ENCODE measurements at places on chromosomes 12 and 14. TPM values are rescaled to one million over a fixed set of nuclear protein-coding genes. Genes with fewer than 3 reads are reported as not detected.

Gene CD69
- total RNA-seq: 1.7 TPM

Gene MUCL1
- total RNA-seq: not detected

DNA sequence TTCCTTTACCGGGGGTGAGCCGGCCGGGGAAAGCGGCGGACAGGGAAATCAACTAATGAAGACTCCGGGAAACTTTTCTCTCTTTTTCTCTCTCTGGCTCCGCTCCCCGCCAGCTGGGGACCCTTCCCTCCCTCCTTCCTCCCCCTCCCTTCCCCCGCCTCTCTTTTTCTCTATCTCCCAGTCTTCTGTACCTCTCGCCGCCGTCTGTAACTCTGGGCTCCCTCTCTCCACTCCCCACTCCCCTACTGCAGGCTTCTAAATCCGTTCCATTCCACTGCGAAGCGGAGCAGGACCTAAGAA is 6.9 kb upstream of the HOXC11 start:
- DNase-seq: no peak

GRCh38 chr12:31246470-31246850 is 79.5 kb downstream of the SINHCAF start:
- no peak for DNase-seq

GRCh38 chr12:118355843-118356242 is 16.9 kb downstream of the TAOK3 start:
- no peak for DNase-seq

Gene GRIN2B
- not detected for total RNA-seq

GRCh38 chr12:122097927-122098756 is 19.6 kb downstream of the MLXIP start:
- peak; percentile 86 for DNase-seq

Gene TCL1B
- not detected for total RNA-seq

DNA sequence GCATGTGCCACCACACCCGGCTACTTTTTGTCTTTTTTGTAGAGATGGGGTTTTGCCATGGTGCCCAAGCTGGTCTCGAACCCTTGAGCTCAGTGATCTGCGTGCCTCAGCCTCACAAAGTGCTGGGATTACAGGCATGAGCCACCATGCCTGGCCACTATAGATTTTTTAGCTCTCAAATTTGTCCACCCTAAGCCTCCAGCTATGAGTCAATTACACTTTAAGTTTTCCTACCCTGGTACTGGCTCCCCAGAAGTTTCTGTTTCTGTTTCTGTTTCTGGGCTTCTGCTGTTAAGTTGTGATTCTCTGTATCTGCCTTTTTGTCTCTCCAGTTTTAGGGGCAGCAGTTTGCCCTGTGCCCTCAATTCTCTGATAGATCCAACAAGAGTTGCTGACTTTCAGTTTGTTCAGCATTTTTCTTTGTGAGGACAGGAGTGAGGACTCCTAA is 4.4 kb upstream of the TINF2 start:
- no peak for DNase-seq

DNA sequence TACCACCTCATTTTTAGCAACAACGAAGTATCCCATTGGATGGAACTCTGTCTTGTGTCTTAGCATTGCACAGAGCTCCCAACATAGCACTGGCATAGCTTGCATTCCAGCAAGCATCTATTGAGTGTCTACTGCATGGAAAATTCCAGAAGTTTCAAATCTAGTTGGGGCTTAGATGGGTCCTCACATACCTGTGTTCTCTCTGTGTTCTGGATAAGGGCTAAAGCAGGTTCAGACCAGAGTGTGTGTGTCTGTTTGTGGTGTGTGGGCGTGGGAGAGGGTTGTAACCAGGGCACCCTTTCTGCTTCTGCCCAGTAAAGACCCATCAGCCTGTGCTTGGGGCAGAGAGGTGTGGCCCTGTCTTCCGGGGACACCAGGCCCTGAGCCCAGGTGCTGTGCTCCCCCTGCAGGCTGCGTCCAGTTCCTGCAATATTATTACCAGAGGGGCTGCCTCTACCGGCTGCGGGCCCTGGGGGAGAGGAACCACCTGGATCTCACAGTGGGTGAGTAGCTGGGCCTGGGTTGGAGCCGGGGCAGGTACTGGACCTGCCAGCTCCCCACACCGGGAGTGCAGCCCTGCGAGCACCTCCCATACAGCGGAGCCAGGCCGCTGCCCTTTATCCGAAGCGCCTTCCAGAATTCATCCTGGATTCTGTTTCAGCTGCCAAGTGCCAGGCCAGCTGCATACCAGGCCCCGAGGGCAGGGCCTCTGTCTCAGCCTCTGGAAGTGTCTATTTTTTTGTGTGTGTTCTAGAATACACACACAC is 20.3 kb downstream of the RHOF start:
- DNase-seq: no peak

Gene ZNF84
- total RNA-seq: 10.1 TPM

DNA sequence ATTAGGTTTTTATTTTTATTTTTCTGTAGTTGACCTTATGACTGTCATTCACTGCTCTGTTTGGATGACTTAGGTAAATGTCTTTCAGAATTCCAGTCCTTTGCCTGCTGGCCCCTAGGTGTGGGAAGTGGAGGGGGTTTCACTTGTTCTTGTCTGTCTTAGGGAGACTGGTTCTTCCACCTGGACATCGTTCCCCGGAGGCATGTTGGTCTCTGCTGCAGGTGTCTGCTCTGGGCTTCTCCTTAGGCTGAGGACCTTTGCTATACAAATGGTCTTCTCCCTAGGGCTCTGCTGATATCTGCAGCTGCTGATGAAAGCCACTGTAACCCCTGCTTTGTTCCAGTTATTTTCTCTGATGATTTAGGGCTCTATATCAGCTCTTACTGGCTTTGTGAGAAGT is 97.1 kb downstream of the OTOGL start:
- no peak for DNase-seq

GRCh38 chr12:25018146-25018545 is 69.2 kb upstream of the BCAT1 start:
- DNase-seq: no peak

Gene C3AR1
- 3.4 TPM for total RNA-seq

DNA sequence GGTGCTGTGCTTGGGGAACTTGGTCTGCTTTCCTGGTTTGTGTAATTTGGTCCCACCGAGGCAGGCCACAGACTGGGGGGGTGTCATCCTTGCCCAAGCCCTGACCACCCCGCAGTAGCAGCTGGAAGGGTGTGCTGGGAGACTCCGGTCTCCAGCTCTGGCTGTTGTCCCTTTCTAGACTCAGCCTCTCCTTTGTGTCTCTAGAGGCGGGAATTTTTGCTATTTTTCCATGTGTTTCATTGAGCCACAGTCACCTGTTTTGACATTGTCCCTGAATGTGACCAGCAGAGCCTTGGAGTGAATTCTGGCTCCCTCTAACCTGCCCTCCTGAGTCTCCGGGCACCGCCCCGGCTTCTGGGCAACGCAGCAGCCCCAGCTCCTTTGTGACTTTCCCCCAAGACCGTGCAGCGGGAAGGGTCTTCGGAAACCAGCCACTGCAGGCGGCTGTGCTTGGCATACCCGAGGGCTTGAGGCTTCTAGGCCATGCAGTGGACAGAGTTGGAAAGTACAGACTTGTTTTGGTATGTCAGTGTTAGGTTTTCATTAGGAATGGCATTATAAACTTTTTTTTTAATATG is 98.6 kb downstream of the TNFAIP2 start:
- DNase-seq: no peak

DNA sequence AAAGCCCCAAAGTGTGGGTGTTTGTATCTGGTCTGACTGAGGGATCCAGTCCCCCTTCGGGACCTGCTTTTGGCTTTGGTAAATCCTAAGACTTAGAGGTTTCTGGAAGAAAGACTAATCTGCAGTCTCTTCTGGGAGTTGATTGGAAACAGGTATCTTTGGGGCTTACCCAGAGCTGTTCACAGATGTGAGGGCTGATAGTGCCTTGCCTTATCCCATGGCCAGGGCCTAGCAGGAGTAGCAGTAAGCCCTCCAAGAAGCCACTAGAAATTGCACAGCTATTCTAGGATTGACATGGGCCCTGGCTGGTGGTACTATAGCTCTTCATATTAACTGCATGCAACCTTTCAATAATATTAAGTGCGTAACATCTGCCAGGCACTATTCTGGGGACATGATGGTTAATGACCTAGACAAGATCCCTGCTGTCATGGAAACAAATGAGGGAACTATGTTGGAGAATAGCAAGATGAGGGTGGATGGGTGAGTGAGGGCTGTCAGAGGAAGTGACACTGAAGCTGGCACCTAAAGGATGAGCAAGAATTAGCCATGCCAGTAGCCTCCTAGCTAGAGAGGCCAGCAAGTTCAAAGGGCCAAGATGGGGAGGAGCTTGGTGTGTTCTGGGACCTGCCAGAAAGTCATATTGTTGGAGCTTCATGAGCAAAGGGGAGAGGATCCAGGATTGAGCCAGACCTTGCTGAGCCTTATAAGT is 71.7 kb downstream of the CRADD start:
- no peak for DNase-seq

DNA sequence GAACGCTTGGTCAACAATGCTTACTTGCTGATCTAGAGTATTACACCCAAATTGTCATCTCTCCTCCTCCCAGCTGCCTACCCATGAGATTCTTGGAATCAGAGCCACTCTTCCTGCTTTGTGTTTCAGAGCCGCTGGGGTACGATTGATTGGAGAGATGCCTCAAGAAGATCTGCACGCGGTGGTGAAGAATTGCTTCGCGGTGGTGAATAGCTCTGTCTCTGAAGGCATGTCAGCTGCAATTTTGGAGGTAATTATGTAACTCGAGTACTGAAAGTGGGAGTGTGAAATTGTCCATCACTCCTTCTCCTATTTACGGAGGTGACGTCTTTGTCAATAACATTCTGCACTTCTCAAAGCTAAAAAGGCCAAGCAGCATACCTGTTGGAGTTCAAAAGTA is 93.9 kb downstream of the GLT1D1 start:
- no peak for DNase-seq

Gene RNASE7
- not detected for total RNA-seq

Gene PAX9
- total RNA-seq: not detected

GRCh38 chr12:63321373-63321772 is 170.4 kb upstream of the AVPR1A start:
- no peak for DNase-seq

Gene TAS2R7
- not detected for total RNA-seq

Gene CLEC4D
- total RNA-seq: not detected

Gene CCDC197
- not detected for total RNA-seq

GRCh38 chr12:66065150-66065549 is 65.4 kb downstream of the LLPH start:
- DNase-seq: no peak

Gene TAS2R10
- not detected for total RNA-seq

GRCh38 chr12:130984183-130985058 is 30.7 kb downstream of the ADGRD1 start:
- DNase-seq: peak; percentile 51

Gene SP7
- not detected for total RNA-seq

- no peak for DNase-seq
These were observed 85.8 kb downstream of the TNFAIP2 start for GRCh38 chr14:103209054-103209453.

DNA sequence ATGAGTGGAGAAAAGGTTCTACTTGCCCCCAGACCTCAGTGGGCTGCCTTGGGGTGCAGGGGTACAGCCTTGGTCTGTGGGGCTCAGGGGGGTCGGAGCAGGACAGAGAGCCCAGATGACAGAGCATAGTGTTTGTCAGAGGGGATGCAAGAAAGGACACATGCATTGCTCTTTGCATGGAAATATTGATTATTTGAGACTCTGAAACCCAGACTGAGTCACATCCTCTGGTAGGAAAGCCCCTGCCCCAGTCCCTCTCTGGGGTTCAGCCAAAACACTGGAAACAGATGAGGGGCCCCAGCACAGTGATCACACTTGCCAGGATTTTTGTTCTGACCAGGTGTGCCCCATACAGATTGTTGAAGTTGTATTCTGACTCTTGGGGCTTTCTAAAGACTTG is 1094.4 kb downstream of the BCL11B start:
- DNase-seq: no peak

- DNase-seq: no peak
These were observed 52.8 kb downstream of the AKAP6 start for GRCh38 chr14:32381869-32382268.

- DNase-seq: no peak
These were observed 22.3 kb upstream of the DIO2 start for GRCh38 chr14:80233470-80234089.

DNA sequence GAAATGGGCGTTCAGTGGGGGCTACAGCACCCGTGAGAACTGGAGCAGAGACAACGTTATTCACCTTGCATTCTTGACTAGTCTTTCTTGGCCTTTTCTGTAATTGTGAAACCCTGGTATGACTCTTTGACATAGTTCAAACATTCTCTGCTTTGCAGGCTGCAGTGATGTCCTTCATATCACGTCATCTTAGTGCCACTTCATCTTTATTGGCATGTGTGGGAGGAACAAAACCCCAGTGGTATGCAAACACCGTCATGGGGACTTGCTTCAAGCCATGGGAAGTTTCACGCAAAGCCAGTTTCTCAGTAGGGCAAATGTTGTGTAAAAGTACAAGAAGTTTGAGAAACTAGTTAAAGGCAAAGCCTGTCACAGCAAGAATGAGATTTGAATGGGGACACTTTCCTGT is 20.2 kb upstream of the DUSP16 start:
- no peak for DNase-seq

GRCh38 chr12:45257185-45257930 is 41.5 kb downstream of the ANO6 start:
- DNase-seq: no peak

- no peak for DNase-seq
These were observed 6.0 kb downstream of the LTB4R start for GRCh38 chr14:24317141-24317928.

Gene SLC15A4
- 24.1 TPM for total RNA-seq

- no peak for DNase-seq
These were observed 420.5 kb downstream of the GXYLT1 start for GRCh38 chr12:41724216-41724615.

- no peak for DNase-seq
These were observed at the start of gene ESRRB for GRCh38 chr14:76375947-76376404. TSS of gene ESRRB (plus strand) at chr14:76376137. CDS start at chr14:76376402, 265 bp downstream.

DNA sequence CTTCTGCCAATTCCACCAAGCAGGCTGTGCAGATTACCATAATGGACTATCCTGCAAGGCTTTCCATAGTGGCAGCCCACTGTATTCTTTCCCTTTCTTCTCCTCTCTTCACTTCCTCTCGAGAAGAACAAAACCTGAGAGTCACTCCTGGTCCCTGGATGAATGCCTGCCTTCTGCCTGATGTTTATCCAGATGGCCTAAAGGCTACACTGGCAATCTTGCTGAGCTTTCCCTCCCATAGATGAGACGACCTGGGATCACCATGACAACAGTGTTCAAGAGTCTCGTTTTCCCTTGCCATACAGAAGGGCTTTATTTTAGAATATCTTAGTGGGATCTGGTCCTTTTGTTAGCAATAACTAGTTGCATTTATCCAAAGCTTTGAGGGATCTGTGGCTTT is 142.3 kb downstream of the RTN1 start:
- no peak for DNase-seq

Gene ST8SIA1
- total RNA-seq: 3.3 TPM

Gene EPYC
- total RNA-seq: not detected
